ENCODE measurements at places on chromosomes 4 and X.

DNA sequence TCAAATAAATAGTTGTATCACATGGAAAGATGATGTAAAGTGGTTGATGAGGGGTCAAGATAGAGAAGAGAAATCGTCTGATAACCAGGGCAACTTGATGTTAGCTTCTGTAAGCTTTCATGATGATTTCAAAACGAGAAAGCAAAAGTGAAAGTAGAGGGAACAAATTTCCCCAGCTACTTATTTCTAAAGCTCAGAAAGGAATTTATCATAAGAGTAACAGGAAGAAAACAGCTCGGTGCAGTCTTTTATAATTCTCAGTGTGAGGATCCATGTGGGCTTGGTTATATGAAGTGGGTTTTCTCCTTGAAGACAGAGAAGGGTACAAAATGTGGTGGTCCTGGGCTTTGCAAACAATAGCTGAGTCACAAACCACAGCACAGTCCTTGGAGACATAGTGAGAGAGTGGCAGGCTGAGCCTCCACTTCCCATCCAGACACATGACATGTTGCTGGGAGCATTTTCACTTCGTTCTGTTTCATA, 32.1 kb upstream of the GLRA2 start:
- peak; percentile 32 for DNase-seq

DNA sequence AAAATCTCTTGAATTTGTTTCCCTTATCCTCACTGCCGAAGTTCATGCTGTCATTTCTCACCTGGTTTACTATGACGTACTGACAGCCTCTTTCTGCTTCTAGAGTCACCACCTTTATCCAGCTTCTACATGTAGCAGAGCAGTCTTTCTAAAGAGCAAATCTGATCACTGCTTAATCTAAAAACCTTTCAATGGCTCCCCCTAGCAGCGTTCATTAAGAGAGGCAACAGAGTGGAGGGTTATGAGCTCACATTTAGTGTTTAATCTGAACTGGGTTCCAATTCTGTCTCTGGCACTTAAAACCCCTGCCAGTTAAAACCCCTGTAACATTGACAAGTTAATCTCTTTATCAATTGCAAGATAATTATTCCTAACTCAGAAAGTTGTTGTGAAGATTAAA, 4.4 kb downstream of the RBPJ start:
- DNase-seq: peak; percentile 27

DNA sequence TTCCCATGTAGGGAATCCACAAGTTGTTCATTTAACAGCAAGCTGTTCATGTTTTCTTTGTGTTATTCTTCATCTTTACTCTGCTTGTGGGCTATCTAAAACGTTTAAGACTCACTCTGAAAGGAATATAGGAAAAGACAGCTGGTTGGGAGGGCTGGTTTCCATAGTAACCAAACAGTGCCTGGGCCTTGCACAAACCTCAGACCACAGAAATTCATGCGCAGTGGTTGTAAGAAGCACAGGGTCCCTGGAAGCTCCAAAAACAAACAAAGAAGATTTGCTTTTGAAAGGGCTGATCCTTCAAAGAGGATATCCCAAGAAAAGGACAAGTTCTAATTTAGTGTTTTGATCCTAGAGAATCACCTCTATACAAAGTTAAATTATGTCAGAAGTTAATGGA, 7.8 kb downstream of the SERTM2 start:
- no peak for DNase-seq

- no peak for DNase-seq
Measured at GRCh38 chrX:132393992-132394391, 94.8 kb downstream of the MBNL3 start.

DNA sequence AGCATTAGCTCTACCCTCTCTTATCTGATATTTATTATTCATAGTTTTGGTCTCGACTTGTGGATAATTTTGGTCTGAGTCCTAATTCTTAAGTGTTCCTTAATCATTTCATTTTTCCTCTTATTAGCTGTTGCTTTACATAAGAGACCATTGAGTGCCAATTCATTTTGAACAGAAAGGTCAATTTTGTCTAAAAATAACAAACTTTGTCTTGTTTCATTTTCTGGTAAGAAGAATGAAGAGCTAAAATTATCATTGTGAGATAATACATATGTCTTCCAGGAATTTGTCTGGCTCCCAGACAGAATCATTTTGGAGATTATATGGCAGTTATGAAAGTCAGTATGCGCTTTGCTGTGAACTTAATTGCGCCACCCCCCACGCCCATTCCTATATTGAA, 1471.8 kb downstream of the PCDH7 start:
- no peak for DNase-seq

- DNase-seq: no peak
Measured at GRCh38 chr4:185122681-185123345, 20.3 kb upstream of the SLC25A4 start.

DNA sequence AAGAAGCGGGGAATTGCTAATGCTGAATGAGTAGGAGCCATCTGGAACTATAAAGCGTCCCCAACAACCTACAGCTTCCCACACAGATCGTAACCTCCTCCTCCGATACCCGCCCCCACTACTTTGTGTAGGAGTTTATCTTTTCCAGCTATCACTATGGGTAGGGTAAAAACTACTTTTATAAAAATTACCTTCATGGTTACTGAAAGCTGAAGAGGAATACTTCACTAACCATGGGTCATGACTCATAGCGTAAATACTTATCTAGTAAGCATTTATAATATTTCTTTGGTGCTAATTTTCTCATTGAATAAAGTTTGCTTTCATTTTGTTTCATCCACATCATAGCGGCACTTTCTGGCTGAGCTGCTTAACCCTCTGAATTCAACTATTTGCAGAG, 79.4 kb upstream of the TNIP3 start:
- no peak for DNase-seq

GRCh38 chrX:110180928-110181310, 137.0 kb downstream of the AMMECR1 start:
- DNase-seq: no peak

DNA sequence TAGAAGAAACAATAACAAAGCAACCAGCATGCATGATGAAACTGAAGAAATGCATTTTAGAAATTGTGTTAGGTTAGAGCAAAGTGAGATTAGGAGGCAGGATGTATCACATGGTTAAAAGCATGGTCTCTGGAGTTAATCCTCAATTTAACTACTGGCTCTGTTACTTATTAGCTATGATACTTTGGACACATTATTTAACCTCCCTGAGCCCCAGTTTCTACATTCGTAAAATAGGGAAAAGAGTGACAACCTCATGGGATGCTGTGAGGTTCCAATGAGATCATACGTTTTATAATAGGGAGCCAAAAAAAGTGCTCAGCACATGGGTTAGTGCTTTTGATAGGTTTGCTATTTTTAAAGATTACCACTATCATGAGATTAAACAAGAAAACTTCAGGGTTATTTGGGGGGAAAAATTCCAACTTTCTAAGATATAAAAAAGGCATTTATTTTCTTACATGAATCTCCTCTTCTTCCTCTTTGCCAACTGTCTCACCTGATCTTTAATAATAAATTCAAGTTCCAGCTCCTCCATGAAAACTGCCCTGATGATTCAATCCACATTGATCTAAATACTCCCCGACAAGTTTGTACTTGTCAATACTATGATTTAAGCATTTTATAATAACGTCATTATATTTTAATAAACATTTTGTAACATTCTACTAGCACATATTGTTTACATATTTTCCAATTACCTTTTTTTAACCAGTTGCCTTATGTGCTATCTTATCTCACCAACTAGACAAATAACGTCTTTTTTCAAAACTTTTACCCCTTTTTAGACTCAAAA, 4.6 kb downstream of the SEC31A start:
- no peak for DNase-seq

- DNase-seq: no peak
Measured at GRCh38 chr4:129144755-129145206, 48.8 kb downstream of the C4orf33 start.

- DNase-seq: no peak
Measured at GRCh38 chr4:76156635-76157034, 8.4 kb upstream of the NUP54 start.

DNA sequence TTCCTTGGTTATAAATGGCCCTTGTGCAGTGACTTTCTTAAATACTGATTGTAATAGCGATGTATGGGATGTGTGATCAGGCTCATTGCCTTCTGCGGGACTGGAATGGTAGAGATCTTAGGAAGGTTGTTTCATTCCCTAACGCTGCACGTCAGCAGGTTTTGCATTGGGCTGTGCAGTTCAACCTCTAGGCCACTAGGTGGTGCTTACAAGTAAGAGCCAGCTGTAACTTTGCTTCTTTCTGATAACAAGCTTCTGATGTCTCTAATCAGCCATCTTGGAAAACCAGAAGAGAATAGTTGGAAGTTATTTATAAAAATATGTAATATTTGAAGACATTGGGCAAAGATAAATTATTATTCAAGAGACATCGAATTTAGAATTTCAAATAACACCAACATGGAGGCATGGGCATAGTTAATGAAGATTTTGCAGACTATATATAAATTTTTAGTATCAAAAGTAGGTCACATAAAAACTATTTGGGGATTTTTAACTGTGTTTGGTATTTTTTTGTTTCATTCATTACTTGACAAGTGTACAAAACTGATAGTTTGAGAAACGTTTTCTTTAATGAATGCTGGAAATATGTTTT, 339.7 kb upstream of the PCDH7 start:
- DNase-seq: no peak

GRCh38 chr4:114296126-114296525, 302.5 kb upstream of the UGT8 start:
- no peak for DNase-seq

GRCh38 chr4:139689093-139689722, 23.6 kb downstream of the MGST2 start:
- DNase-seq: no peak

- DNase-seq: no peak
Measured at GRCh38 chr4:186554914-186555827, at the start of gene MTNR1A. TSS of gene MTNR1A (minus strand) at chr4:186555567. CDS start at chr4:186555365, 202 bp downstream.

DNA sequence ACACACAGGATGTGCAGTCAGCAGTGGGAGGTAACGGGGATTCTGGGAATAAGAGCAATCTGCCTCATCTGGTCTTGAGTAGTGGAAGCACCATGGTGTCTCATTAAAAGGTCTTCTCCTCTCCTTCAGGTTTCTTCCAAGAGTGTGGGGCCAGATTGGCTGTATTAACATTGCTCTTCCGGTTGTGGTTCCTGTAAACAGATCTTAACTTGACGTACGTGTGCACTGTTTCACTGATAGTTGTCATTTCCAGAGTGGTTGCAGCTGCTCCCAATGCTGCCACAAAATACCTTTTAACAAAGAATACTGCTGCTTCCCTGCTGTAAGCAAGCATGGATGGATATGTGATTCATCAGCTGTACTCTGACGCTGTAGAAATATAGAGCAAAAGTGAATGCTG, 1443.4 kb upstream of the TENM3 start:
- DNase-seq: no peak

DNA sequence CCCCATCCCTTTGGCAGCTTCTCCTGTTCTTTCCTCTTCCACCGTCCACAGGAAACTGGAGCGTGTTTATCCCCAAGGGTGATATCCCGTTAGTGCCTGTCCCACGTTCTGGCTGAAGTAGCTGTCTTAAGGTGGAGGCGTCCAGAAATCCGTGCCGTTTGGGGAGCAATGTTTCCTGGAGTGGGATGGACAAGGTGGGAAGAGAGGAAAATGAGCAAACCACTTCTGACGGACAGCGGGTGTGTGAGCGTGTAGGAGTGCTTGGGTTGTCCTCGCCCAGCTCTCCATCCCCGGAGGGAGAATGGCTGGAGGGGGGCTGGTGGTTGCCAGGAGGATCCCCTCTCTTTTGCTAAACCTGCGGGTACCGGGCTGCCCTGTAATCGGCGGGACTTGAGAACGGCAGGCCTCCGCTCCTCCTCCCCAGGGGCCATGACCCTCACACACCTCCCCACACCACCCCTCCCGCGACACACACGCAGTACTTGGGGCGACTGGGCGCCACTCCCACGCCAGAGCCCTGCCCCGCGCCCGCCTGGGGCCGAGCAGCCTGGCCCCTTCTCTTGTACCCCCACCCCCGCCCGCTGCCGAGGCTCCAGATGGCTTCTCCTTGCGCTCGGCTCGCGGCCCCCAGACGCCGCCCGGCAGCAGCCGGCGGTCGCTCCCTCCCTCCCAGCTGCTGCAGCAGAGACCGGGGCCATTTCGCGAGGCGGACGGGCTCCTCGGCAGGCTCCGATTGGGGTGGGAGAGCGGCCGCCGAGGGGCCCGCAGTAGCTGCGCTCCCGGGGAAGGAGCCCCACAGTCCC, 13.9 kb upstream of the PRDM8 start:
- DNase-seq: peak; percentile 44

DNA sequence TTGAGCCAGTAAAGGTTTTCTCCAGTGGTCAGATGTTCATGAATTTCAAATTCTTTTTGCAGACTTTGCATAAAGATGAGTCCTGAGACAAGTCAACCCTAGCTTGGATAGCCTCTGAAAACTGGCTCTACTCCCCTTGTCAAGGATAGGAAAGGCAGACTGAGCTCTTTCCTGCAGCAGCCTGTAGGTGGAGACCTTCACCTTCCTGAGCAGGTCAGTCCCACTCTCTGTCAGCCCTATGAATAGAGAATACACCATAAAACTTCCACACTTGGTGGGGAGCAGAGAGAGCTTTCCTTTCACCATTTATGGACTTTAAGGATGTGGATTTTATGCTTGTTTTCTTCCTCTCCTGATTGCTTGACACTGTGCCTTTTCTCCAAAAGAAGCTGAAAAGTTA, 41.9 kb downstream of the PCDH19 start:
- DNase-seq: no peak

GRCh38 chr4:80006935-80007744, 65.9 kb downstream of the ANTXR2 start:
- DNase-seq: no peak

- DNase-seq: no peak
Measured at GRCh38 chr4:107192601-107193000, 156.5 kb upstream of the DKK2 start.

DNA sequence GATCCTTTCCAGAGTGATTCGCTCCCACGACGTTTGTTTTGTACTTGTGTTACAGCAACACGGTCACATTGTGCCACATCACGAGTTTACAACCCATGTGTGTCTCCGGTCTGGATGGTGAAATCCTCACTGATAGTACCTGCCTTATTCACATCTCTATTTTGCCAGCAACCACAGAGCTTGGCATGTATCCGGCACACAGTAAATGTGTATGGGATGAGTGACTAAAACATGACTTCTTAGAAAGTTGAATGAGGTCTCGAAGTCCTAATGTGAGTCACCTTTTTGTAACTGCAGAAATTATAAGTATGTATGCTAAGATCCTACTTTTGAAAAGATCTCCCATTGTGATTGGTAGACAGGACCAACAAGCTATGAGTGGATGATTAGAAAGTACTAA, 7.5 kb downstream of the STOX2 start:
- no peak for DNase-seq

- DNase-seq: no peak
Measured at GRCh38 chr4:150581056-150581605, 820 bp upstream of the MAB21L2 start.
